Fibroblast of skin of scalp (primary cell): ENCODE measurements at places on chromosomes 4 and X.

DNA sequence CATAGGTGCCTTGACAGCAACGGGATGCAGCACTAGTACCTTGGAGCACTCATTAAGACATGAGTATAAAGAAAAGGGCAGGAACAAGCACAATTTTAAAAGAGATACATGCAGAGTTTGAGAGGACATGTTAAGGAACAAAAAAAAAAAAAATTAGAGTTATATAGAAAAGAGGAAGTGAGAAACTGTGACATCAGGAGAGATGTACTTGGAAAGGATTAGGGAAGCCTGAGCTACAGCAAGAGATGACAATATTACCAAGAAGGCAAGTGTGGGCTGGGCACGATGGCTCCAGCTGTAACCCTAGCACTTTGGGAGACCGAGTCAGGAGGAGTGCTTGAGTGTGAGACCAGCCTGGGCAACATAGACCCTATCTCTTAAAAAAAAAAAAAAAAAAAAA lies 37.4 kb downstream of the GPR143 start:
- no peak for DNase-seq

- DNase-seq: no peak
These were observed 188.0 kb upstream of the PGRMC2 start for GRCh38 chr4:128475597-128475996.

DNA sequence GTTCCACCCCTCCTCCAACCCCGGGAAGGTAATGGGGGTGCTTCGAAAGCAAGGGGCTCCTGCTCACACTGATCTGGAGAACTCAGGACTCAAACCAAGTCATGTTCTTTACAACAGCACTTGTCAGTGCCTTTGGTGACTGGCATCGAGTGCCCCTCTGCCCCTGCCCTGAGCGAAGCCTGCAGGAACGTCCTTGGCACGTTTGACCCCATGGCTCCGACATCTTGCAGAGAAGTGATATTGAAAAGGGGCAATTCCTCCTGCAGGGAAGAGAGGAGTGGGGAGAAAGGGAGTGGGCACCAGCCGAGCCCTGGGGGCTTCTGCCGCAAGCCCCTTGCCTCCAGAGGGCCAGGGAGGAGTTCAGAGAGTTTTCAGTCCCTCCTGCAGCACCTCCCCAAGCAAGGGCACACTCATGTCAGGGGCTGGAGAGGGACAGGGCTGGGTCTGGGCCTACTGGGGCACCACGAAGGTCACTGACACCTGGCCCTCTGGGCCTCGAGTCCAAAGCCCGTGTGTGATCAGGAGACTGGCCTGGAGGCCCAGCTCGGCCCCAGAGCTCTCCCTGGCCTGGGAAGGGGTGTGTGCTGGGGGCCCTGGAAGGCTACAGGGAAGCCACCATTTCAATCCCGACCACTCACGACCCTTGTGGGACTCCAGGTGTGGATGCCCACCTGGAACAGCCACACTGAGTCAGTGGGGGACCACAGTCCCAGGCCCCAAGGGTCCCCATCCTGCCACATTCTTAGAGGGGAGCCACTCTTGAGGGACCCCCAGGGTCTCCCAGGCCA lies 94.9 kb upstream of the NKX1-1 start:
- DNase-seq: no peak

DNA sequence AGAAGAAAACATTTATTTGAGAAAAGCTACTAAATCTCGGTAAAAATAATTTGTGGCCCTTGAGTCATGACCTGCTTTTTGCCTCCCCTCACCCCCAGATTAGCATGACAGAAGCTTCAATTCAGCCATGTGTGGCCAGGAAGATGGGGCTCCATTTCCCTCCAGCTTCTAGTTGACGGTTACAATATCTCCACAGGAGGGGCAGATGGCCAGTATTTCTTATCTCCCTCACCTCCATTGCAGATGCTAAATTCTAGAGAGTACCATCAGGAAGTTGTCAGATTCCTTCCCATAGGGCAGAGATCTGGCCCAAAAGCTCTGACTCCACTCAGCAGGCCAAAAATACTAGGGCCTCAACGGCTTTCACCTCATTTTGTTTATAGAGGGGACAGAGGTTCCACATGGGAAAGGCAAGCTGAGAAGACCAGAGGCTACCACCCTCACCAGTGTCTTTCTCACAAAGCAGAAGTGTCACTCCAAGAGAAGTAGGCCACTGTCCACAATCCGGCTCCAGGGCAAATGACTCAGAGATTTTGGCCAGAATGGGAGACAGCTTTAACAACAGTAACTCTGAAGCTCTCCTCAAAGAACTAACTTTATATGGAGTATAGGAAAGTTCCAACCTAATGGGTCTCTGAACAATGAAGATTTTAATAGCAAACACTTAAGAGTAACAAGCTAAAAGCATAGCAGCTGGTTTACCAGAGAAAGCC lies 108.3 kb downstream of the TBC1D19 start:
- DNase-seq: peak; percentile 23

GRCh38 chr4:96260064-96260682 lies 420.3 kb downstream of the PDHA2 start:
- DNase-seq: no peak

GRCh38 chr4:18397681-18398390 lies 376.3 kb upstream of the LCORL start:
- no peak for DNase-seq

DNA sequence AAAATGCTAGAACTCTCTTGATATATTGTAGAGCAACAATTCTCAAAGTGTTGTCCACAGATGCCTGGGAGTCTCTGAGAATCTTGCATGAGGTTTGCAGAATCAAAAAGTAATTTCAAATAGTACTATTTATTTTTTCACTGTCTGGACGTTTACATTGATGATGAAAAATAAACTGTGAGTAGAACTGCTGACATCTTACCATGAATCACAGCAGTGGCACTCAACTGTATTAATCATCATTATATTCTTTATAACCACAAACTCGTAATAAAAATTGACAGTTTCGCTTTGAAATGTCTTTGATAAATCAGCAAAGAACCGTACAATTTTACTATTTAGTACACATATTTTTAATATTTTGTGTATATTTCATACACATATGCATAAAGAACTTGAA lies 94.5 kb downstream of the NAF1 start:
- DNase-seq: no peak

DNA sequence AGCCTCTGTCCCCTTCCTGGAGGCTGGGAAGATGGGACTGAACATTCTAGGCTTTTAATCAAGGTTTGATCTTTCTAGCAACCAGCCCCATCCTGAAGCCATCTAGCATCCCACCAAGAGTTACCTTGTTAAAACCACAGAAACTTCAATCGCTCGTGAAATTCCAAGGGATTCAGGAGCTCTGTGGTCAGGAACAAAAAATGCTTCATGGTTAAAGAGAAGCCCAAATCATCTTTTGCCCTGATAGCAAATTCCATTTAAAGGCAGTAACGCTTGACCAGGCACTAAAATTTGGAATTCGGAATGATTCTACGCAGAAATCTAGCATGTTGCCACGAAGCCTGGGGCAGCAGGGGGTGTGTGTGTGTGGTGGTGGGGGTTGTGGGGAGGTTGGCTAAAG lies 47.8 kb downstream of the CASP6 start:
- no peak for DNase-seq

- DNase-seq: peak; percentile 60
These were observed 9.9 kb downstream of the CENPVL3 start for GRCh38 chrX:51608766-51609165.

- peak; percentile 57 for DNase-seq
These were observed 2.5 kb upstream of the PLP1 start for GRCh38 chrX:103774070-103774642.

GRCh38 chr4:150355418-150355817 lies 226.5 kb upstream of the MAB21L2 start:
- no peak for DNase-seq

DNA sequence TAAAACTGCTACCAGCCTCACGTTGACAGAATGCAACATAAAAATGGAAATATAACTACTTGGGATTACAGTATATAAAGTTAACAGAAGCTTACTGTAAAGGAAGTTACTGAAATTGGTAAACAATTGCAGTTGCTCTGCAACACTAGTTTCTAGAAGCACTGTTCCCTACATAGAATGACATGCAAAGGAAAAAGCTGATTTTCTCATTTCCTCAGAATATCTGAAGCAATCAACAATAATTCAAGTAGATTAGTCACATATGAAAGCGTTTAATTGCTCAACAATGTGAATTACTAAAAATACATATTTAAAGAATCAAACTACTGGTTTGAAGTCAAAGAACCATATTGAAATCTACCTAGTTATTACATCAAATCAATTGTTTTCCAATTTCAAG lies 31.8 kb downstream of the PDGFC start:
- DNase-seq: no peak

DNA sequence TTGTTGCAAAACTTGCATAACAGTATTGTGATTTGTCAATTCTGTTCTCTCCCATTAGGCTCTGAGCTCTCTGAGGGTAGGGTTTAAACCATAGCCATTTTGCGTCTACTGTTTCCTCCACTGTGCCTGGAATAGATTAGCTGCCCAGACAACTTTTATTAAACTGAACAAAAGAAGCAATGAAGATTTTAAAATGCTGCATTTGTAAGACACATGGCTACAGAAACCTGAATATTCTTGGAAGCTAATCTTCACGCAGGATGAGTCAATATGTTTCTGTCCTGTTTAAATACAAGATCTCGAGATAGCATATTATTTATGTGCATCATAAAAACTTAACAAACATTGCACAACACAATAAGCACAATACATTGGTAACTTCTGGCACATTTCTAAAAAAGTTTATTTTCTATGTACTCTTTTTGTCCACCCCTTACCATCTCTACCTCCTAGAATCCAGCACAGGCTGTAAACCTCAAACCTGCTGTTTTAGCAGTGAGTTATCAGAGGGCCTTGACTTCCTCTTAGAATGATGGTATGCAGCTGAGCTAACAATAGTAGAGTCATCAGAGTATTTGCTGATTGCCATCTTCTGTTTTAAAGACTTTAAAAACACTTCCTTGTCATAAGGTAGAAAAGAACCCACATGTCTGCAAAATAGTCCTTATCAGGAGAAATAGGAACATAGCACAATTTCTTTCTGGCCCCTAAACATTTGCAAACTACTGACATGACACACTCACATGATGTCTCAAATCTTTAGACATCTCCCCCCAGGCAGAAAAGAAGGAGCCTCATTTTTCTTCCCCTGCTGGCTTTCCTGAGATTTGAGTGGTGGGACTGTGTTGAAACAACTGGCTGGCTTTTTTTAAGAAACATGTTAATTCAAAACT lies 10.6 kb upstream of the CCNG2 start:
- DNase-seq: no peak

DNA sequence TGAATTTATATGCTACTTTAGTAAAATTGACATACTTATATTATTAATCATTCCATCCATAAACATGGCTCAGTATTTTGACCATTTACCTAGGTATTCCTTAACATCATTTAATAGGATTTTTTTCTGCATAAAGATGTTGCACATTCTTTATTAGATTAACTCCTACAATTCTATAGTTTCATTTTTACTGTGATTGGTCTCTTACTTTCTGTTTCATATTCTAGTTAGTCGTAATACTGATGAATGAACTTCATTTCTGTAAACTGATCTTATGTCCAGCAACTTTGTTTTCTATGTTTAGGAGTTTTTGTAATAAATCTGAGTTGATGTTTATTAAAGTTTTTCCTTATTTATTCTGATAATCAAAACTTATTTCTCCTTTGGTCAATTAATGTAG lies 278.2 kb upstream of the CXXC4 start:
- no peak for DNase-seq

GRCh38 chr4:186088523-186088922 lies 16.0 kb upstream of the FAM149A start:
- DNase-seq: no peak

- DNase-seq: no peak
These were observed 995.1 kb downstream of the PCDH7 start for GRCh38 chr4:31715302-31715701.

DNA sequence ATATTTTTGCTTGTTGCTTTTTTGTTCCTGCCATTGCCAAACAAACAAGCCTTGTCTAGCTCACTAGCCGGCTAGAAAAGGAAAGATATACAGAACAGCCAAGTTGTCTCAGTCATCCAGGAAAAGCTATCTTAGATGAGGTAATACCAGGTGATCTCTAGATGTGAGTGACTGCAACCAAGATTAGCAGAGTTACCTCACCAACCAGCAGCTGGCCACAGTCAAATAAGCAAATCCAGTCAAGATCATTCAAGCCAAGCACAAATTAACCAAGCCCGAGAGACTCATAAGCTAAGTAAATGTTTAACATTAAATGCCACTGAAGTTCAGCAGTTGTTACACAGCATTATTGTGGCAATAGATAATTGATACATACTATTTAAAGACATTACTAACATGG lies 108.6 kb downstream of the CENPC start:
- DNase-seq: no peak

GRCh38 chr4:142845293-142846107 lies 601 bp downstream of the INPP4B start:
- no peak for DNase-seq

GRCh38 chr4:67911638-67912037 lies 27.8 kb upstream of the TMPRSS11D start:
- no peak for DNase-seq

- no peak for DNase-seq
These were observed 190.2 kb downstream of the SMIM20 start for GRCh38 chr4:26104056-26104685.

DNA sequence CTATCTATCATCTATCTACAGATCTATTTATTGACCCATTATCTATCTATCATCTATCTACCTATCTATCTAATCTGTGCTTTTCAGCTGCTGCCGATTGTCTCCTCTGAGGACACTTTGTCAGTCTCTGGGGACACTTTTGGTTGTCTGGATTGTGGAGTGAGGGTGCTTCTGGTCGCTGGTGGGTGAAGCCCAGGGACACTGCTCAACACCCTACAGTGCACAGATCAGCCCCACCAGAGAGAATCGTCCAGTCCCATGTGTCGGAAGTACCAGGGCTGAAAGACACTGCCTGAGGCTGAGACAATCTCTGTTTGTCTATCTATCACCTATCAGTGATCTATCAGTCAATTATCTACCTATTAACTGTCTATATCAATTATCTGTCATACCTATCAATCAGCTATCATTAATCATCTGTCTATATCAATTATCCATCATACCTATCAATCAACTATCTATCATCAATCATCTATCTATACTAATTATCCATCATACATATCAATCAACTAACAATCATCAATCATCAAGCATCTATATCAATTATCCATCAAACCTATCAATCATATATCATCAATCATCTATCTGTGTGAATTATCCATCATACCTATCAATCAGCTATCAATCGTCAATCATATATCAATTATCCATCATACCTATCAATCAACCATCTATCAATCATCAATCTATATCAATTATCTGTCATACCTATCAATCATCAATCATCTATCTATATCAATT lies 70.0 kb upstream of the PPP2R3B start:
- DNase-seq: no peak

DNA sequence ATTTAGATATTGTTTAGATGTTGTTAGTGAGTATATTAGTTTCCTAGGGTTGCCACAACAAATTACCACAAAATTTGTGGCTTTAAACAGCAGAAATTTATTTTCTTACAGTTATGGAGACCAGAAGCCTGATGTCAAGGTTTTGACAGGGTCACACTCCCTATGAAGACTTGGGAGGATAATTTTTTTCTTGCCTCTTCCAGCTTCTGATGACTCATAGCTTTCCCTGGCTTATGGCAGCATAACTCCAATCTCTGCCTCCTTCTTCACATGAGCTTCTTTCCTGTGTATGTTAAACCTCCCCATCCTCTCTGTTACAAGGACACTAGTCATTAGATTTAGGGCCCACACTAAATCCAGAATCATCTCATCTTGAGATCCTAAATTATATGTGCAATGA lies 20.9 kb upstream of the RAB40A start:
- peak; percentile 45 for DNase-seq
